NCI-H1417 treated with DMSO at 0.1 percent for 48 hours (cell line): ENCODE measurements at places on chromosomes 16 and 17.

DNA sequence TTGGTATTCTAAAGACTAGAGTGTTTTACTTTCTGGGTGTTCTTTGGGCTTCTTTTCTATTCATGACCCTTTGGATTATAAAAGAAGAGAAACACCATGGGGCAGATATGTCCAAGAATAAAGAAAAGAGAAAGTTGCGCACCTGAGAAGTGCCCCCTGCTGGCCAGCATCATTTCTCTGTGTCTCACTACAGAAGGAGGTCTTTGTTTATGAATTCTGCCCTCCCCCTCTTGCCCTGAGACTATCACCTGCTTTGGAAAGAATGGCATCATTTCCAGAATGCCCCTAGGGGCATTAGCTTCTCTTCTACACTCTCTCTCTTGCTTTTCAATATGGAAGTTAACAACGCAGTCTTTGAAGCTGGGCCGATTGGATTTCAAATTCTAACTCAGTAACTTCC lies 45.0 kb downstream of the CDH13 start:
- no peak for DNase-seq

DNA sequence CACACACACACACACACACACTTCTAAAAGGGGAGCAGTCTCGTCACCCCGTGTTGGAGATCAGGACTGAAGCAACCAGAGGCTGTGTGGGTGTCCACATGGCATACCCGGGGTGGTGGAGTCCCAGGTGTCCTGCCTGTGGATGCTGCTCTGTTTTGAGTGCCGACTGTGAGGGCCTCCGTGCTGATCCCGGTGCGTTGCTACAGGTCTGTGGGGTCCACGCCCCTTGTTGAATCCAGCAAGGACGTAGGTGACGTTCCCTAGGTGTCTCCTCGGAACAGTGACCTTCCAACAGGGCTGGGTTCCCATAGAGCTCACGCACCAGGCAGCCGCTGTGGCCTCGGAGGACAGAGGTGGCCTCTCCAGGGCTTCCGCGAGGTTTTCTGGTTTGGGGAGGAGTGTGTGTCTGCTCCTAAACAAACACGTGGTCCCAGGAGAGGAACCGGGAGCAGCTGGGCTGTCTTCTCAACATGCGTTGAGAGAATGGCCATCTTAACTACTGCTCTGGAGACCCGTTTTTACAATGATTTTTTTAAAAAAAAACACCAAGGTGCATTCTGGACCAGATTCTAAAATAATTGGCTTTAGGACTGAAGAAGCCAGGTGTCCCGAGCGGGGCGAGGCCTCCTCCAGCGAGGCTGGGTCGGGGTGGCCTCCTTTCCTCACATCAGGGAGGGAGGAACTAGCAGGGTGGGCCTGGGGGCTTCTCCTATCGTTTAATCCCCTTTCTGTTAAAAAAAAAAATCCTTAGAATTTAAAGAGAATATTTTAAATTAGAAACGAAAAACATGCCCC lies 100.6 kb upstream of the ZNF750 start:
- DNase-seq, result no peak

DNA sequence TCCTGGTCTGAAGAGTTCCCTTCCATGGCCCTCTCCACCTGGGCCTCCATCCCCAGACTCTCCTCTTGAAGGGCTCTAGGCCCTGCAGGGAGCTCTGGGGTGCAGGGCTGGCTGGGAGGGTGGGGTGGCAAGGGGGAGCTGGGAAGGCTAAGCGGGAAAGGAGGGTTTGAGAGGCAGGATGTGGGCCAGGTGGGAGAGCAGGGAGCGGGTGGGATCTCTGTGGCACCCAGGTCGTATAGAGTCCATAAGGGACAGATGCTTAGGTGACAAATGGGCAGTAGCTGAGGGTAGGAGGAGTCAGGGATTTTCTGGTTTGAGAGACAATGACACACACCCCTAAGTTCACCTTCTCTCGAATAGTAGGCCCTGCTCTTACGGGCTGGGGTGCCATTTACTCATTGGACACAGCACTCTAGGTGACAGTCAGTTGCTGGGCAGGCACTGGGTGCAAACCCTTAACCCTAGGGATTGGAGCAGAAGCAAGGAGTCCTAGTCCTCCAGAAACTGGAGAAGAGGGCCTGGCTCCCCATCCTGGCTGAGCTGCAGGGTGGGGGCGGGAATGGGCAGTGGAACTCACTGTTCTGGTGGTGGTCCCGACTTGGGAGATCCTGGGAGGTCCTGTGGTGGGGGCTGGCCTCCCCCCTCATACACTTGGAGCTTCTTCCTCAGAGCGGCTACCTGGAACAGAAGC lies 15.3 kb downstream of the KIF18B start:
- no peak for DNase-seq

- DNase-seq, result no peak
Measured at GRCh38 chr16:19883966-19884485, 622 bp downstream of the GPRC5B start.

DNA sequence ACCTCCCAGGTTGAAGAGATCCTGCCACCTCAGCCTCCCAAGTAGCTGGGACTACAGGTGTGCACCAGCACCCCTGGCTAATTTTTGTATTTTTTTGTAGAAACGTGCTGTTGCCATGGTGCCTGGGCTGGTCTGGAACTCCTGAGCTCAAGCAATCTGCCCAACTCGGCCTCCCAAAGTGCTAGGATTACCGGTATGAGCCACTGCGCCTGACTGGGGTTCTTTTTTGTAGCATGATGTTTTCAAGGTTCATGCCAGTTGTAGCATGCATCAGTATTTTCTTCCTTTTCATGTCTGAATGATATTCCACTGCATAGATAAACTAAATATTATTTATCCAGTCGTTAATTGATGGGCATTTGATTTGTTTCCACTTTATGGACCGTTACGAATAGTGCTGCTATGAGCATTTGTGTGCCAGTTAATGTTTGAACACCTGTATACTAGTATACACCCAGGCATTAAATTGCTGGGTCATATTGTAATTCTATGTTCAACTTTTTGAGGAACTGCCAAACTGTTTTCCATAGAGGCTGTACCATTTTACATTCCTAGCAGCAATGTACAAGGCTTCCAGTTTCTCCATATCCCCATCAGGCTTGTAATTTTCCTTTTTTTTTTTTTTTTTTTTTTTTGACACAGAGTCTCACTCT lies 24.8 kb upstream of the CEP20 start:
- DNase-seq, result no peak

- no peak for DNase-seq
Measured at GRCh38 chr16:88917146-88917914, 50.9 kb upstream of the PABPN1L start.

GRCh38 chr17:13759518-13760335 lies 158.0 kb upstream of the HS3ST3A1 start:
- no peak for DNase-seq

GRCh38 chr17:46883871-46884520 lies 32.6 kb downstream of the WNT9B start:
- no peak for DNase-seq

- DNase-seq, result no peak
Measured at GRCh38 chr16:2040041-2040786, 7.4 kb downstream of the NTHL1 start.

- no peak for DNase-seq
Measured at GRCh38 chr17:65813306-65813705, 251.9 kb upstream of the AXIN2 start.

DNA sequence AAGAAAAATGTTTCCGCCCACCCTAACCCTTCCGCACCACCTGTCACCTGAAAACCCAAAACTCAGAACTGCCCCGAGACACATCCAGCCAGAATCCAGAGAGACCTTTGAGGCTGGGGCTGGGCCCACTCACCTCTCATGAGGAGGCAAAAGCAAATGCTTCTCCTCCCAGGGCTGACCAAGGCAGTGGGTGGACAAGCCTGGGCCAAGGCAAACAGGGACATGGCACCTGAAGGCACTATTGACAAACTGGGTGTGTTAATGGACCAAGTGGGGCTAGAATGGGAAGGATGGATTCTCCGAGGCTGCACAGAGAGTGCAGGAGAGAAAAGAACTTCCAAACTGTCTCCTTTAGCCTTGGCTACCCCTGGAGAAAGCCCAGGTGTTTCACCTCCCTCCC lies 54.4 kb downstream of the SOX9 start:
- no peak for DNase-seq

DNA sequence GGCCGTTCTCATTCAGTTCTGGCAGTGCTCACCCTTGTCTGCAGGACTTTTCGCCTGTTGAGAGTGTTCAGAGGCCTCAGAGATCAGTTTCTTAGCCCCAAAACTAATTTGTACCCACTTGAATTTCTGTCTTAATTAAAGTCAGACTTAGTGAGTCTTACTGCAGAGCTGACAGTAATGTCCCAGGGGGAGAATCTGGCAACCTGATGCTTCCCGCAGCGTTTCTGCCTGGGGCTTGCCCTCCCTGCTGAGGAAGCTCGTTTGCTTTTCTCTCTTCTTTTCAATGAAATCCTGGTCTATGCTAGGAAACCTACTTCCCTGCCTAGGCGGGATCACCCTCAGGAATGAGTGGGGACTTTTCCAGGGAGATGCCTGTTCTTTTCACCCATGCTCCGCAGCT lies 25.3 kb downstream of the DBNDD1 start:
- no peak for DNase-seq

DNA sequence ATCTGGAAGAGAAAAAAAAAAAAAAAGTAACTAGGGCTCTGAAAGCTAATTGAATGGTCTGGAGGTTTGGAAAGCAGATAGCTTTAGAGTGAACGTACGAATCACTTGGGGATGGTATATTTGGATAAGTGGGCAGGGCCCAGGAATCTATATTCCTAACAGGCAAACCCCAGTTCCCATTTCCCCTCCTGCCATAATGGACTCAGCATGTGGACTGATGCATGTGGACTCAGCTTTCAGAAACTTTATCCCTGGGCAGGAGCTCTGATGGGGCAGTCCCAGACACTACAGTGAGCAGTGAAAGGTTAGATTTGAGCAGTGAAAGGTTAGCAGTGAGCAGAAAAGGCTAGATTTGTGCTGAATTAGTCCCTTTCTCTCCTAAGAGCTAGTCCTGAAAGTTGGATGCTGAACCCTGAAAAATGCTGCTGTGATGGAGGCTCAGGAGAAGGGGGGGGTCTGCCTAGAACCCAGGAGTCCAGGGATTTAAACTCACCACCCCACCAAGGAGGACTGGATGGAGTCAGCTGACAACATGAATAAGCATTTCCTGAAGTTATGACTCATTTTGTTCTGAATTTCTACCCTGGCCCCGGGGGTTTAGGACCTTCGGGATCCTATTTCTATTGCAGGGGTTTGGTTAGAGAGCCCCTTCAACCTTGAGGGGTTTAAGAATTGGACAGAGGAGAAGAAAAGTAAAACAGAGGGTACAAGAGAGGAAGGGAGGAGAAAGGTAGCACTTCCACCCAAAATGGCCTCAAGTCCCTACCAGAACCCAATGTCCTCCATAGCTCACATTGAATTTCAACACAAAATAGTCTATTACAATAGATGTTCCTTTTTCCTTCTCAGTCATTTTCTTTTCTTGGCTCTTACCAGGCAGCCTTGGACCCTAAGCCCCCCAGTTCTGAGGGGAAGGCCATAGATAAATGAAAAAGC lies 10.3 kb upstream of the FZD2 start:
- DNase-seq, result no peak

- no peak for DNase-seq
Measured at GRCh38 chr17:60535382-60536279, 9.6 kb upstream of the APPBP2 start.

DNA sequence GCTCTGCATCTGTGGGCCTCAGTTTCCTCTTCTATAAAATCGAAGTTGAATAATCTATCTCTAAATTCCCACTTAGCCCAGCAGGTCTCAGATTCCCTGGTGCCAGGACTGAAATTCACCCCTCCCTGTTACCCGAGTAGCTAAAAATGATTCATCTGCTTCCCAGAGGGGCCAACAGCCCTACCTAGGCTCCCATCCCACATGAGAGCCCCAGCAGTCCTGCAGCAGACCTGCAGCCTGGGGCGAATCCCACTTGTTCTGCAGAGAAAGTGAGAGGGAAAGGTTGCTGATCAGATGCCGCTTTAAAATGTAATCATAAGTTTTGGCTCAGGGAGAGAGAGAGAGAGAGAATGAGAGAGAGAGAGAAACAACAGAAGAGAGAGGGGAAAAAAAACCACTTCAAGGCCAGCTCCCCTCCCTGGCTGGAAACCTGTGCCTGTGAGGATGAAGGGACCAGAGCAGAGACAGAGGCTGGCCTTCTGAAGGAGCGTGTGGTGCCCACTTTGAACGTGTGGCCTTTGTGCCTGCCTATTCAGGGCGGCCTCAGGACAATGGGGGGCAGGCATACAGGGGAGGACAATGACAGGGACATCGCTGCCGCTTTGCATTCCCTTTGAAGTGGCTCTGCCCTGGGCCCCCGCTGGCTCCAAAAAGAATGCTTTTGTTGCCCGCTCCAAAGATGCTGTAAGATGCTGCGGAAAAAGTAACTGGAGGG lies 85.2 kb upstream of the NKD1 start:
- DNase-seq, result no peak

DNA sequence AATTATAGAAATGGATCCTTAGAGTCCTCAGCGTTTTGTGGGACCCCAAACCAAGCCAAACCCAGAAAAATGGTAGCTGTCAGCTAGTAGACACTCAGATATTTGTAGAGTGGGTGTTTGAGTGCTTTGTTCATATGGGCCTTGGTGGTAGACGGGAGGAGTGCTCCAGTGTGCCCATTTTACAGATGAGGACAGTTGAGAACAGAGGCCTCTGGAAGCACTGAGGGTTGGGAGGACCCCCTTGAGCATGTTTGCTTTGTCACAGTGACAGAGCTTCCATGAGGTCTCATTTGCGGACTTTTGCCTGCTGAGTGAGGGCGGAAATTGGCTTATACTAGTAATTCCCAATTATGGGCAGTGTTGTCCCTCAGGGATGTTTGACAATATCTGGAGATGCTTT lies 111.7 kb downstream of the ABCC6 start:
- DNase-seq, result no peak

DNA sequence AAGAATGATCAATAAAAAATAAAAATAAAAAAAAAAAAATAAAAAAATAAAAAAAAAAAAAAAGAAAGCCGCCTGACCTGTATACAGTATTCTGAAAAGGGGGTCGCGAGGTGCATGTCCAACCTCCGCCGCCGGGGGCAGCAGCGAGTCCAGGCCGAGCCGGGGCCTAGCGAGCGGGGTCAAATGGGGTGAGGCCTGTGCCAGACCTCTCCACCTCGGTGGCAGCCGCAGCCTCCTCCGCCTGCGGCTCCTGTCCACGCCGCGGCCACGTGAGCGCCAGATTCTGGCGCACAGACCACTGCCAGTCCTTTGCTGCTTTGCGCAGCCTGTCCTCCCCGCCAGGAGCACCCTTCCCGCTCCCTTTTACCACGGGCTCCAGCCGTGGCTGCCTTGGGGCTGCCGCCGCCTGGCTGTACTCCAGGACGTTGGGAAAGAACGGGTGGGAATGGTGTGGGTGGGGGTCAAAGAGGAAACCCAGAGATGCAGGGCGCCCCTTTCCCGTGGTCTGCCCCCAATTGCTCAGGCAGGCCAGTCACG lies 2.4 kb upstream of the BCKDK start:
- no peak for DNase-seq

DNA sequence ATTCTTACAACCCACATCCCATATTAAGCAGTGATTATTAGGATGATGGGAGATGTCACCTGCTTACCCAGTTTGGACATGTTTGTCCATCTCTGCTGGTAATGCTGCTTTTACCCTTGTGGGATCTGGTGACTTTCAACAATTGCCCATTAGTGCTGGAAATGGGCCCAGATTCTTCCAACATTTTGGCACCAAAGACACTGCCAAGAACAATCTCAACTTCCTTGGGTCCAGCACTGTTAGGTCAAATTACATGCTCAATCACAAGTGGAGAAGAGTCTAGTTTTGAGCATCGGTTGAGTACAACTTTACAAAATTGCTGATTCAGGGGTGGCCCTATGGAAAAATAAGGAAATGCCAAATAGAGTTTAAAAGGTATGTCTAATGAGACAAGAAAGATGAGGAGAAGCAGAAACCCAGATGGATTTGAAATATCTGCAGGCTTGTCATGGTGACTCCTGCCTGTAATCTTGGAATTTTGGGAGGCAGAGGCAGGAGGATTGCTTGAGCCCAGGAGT lies 13.0 kb upstream of the ZFP3 start:
- no peak for DNase-seq
